ENCODE measurements at places on chromosomes 6 and 20.

- peak; percentile 55 for DNase-seq
These were observed 31.2 kb downstream of the PARD6B start for GRCh38 chr20:50762435-50763220.

DNA sequence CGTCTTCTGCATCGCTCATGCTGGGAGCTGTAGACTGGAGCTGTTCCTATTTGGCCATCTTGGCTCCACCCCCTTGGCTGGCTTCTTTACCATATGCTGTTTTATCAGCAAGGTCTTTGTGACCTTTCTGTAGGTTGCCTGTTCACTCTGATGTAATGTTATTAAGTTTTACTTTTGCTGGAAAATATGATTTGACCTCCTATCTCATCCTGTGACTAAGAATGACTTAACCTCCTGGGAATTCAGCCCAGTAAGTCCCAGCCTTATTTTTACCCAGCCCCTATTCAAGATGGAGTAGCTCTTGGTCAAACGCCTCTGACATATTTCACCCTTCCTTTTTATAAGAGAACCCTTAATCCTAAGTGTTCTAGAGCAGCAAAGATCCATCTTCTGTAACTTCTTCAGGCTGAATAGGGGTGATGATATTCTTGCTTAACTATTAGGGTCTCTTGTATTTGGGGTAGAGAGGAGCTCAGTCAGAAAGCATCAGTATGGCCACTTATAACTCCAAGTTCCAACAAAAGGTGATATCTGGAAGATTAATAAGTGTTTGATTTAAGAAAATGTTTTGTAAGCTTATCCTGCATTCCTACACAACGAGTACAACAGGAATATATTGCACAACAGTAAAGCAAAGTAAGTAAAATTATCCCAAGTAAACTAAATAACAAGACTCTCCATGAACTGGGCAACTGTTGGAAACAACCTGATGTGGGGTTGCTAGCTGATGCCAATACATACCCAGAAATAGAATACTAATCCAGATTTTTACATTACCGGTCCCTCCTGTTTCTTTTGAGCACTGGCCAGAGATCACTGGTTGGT, 23.1 kb upstream of the HMGN3 start:
- peak; percentile 10 for DNase-seq

- DNase-seq = no peak
These were observed 75.2 kb downstream of the COL21A1 start for GRCh38 chr6:56172144-56172543.

GRCh38 chr6:126477678-126478077, 137.8 kb downstream of the CENPW start:
- DNase-seq = no peak

GRCh38 chr6:151488226-151488625, 5.6 kb upstream of the CCDC170 start:
- peak; percentile 3 for DNase-seq

DNA sequence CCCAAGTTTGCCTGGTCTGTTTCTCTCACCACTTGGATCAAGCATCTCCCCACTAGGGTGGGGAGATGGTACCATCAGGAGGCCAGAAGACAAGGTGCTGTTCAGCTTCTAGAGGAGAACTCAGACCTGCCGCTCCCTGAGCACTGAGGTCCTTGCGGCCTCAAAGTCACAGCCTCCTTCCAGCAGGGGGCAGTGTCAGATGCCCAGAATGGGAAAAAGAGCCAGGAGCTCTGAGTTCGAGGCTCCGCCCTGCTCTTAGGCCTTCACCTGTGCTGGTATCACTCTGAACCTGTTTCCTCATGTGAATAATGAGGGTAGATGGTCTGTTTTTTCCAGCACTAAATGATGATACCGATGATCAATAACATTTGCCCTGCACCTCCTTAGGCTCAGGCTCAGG, 68.7 kb downstream of the TOX2 start:
- DNase-seq = no peak

DNA sequence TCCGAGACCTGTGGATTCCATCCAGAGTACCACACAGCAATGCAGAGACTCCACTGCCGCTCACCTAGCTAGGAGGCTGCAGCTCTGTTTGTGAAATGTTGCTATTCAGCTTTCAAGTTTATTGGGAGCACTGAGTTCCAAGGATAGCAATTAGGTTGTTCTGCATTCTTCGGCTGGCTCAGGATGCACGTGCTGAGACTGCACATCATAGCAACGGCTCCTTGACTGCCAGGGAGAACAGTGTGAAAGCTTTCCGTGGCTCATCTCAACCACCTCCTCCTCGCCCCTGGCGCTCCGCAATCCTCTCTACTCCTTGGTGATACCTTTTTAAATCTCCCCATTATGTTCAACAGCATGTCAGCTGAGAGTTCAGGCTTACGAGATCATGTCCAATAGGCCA, 116.6 kb downstream of the TSHZ2 start:
- DNase-seq = no peak

DNA sequence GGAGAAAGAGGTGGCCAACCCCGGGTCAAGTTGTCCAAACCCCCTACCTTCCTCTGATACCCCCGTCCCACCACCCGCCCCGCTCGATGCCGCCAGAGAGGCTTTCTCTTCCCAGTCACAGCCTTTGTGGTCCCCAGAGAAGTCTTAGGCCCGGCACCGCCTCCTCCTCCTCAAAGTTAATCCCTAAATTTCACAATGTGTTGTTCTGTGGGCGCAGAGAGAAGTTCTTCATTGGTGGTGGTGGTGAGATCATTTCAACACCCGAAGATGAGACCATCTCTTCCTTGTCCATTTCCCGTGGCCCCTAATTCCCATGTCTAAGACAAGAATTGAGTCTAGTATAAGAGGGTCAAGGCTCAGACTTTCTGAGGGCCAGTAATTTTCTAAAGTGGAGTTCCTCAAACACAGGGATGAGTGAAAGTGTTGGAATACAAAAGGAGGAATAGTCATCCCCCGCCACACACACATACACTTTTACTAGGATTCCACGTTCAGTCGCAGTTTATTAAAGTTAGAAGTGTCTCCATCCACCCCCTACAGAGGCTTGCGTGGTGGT, 10.4 kb downstream of the TRIM31 start:
- peak; percentile 67 for DNase-seq

- DNase-seq = no peak
These were observed 13.3 kb downstream of the GABBR1 start for GRCh38 chr6:29619578-29620160.

DNA sequence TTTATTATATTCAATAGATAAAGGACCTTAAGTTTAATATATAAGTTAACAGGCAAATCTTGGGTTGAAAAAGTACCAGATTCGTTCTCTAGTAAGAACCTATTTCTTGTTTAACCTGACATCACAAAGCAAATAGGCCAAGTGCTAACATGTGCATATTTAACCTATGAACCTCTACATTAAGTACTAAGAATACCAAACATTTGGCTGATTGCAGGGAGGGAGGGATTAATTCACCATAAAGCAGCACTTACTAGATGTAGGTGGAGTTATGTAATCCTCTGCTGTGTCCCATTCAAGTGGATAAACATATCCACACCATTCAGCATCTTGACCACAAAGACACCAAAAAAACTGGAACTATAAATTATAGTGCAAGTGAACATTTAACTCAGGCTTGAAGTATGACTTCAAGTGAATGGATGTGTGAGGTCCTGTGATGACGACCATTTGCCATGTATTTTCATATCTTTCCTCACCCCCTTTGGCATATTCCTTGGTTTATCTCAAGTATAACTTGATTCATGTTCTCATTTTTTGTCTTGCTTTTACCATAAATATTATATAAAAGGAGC, 10.2 kb downstream of the STX11 start:
- DNase-seq = peak; percentile 30

DNA sequence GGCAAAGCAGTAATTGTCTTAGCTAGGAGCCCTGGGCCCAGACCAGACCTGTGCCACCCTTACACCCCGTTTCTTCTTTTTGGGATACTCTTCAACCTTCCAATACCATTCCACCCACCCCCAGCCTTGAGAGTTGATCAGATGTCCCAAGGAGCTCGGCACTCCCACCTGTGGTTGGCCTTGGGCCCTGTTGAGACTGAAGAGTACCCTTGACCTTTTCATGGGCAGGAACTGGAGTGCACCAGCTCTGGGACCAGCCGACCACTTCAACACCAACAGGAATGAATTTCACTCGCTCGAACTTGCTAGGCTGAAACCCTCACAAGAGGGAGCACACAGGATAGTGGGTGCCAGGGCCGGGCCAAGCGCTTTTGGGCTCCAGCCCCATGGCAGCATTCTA, 273.6 kb downstream of the PHACTR1 start:
- DNase-seq = no peak

DNA sequence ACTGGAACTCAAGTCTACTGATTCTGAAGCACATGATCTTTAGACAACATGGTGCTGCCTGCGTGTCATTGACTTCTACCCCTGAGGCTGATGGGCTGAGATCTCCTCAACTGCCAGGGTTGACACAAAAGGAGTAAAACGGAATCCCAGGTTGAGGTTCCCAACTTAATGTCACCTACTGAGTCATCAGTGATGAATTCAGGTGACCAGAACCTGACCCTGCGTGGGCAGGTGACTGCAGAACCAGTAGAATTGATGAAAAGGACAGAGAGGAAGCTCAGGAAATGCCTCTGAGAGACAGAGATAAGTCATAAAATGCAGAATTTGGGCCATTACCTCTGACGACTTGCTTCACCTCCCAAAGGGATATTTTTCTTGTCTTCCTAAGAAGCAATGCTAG, 7.7 kb upstream of the KIZ start:
- DNase-seq = no peak

All from fibroblast of skin of right quadriceps (primary cell).